ENCODE measurements at places on chromosomes 16 and 17. TPM values are rescaled to one million over a fixed set of nuclear protein-coding genes. Genes with fewer than 3 reads are reported as not detected.

DNA sequence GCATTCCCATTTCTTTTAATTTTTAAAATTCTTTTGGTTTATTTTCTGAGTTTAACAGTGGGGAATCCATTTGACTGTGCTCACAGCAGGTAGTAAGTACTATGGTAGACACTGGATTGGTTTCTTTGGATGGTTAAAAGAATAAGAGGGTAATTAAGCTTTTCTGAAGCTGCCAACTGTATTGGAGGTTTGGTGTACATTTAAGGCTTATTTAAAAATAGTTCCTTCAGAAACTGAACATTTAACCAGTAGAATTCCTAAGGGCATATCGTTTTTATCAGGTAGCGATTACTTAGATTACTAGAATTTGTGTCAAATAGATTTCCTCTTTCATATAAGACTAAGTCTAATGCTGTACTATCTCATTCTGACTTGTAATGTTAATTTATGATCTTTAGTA is 162.4 kb downstream of the PPM1E start:
- no peak for DNase-seq

KRTAP9-4 gene
- polyA plus RNA-seq, result not detected

GRCh38 chr17:74850310-74850709 is 9.4 kb downstream of the GRIN2C start:
- no peak for DNase-seq

GRCh38 chr17:62994931-62995330 is 28.9 kb downstream of the TANC2 start:
- no peak for DNase-seq

- no peak for DNase-seq
Measured at GRCh38 chr17:36938566-36939051, 1.3 kb downstream of the LHX1 start.
